Epithelial cell of proximal tubule (primary cell): ENCODE measurements at places on chromosomes 5 and 9. TPM values are rescaled to one million over a fixed set of nuclear protein-coding genes. Genes with fewer than 3 reads are reported as not detected.

GRCh38 chr5:130501151-130501865, 597.0 kb downstream of the CHSY3 start:
- DNase-seq, result no peak

- DNase-seq, result no peak
Measured at GRCh38 chr5:122035913-122036312, 42.1 kb downstream of the LOX start.

DNA sequence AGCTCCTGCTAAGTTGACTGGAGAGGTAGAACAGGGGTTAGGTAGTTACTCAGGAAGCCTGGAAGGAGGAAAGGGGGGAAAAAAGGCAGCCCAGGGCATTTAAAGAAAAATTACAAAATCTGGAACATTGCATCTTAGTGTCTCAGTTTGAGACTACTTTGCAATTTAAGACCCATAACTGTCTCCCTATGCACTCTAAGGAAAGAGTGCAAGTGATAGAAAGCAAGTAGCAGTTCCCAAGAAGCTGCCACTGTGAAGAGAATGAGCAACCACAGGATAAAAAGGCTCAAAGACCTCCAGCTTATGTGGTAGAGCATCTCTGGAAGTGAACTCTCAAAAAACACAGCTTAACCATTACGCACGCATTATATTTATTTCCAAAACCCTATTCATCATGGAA, 141.8 kb downstream of the SLCO4C1 start:
- no peak for DNase-seq

SLC22A5 gene
- total RNA-seq, result 11.9 and 13.1 TPM in 2 replicates

DNA sequence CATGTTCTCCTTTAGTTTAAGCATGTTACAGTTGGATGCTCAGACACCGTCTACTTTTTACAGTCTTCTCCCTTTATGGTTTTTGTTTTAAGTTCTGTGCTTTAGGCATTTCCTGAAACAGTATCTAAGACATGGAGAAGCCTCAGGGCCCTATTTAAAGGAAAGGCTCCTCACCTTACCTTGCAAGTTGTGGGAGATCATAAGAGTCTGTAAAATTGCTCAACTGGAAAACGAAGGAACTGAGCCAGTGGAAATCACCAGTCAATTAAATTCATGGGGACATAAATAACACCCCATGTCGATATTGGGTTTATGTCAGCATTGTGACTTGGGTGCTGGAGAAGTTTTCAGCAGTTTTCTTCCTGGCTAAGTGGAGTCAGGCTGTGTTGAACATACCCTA, 239.2 kb downstream of the KIF4B start:
- DNase-seq, result no peak

PTGR1 gene
- 82.3 and 124 TPM in 2 replicates for total RNA-seq

SLC25A48 gene
- not detected in 2 replicates for total RNA-seq

TJP2 gene
- 260 and 335 TPM in 2 replicates for total RNA-seq

DNA sequence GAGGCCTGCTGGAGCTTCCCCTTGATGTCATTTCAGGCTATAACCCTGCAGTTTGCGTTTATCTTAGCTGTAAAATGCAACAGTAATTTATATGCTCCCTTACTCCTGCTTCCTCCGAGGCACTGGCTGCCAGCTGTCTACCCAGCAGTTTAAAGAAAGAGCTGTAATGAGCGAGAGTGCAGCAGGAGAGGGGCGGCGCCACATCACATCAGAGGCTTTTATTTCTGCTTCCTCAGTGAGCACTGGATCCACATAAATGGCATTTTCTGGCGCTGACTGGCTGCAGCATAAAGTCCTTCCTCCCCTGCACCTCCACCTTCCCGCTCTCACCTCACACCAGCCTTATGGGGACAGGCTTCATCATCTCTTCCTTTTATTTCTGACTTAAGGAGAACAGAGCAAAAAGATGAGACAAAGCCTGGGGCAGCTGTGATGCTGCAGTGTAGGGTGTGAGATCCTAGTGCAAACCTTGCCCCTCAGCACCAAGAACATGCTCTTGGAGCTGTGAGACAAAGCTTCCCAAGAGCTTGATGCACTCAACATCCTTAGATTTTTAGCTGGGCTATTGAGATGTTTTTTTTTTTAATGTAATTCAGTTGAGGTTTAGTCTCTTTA, 829.6 kb upstream of the ZNF608 start:
- DNase-seq, result no peak

PSAT1 gene
- total RNA-seq, result 46.1 and 155 TPM in 2 replicates

DNA sequence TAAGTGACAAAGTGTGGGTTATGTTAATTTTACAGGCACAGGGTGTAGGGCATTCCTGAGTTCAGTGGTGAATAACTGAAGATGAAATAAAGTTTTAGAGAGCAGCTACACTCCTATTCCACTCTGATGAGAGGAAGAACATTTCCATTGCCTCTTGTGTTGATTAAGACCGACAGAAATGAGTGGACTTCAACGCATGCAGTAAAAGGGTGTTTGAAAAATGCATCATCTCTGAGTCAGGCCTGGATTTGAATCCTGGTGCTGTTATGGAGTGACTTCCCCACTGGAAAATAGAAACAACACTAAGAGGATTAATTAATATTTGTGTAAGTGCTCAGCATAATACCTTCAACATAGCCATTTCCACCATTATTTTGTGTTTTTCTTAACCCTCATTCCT, 86.3 kb downstream of the PRR16 start:
- DNase-seq, result no peak

- DNase-seq, result peak; percentile 12
Measured at GRCh38 chr5:74767579-74767913, 497 bp downstream of the NSA2 start.

GRCh38 chr9:89457376-89457855, 40.5 kb downstream of the SEMA4D start:
- DNase-seq, result no peak

DNA sequence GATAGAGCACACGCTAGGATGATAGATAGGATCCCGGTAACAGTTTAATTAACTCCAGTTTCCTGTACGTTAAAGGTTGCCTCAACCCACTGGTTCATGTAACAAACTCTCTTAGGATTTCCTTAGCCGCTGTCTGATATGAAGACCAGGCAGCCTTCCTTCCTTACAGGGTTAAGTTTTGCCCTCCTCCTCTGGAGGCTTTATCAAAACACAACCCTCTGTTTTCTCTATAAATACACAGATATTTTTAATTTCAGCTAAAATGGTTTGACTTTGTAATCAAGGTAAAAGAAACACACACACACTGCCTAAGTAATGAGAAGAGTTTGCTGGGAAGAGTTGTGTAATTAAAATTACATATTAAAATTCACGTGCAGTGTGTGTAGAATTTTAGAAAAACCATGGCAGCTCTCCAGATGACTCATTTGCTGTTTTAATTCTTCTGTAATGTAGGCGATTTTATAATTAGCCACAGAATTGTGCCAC, 369.8 kb downstream of the CSNK1G3 start:
- no peak for DNase-seq

GRCh38 chr9:93595861-93596365, 19.5 kb downstream of the PHF2 start:
- DNase-seq, result no peak

GRCh38 chr5:143413958-143414669, 10.6 kb upstream of the NR3C1 start:
- DNase-seq, result no peak
